WTC11 (cell line): ENCODE measurements at places on chromosomes 12 and 14.

- DNase-seq: no peak
Observed at GRCh38 chr14:92633724-92634123, 114.7 kb downstream of the LGMN start.

DNA sequence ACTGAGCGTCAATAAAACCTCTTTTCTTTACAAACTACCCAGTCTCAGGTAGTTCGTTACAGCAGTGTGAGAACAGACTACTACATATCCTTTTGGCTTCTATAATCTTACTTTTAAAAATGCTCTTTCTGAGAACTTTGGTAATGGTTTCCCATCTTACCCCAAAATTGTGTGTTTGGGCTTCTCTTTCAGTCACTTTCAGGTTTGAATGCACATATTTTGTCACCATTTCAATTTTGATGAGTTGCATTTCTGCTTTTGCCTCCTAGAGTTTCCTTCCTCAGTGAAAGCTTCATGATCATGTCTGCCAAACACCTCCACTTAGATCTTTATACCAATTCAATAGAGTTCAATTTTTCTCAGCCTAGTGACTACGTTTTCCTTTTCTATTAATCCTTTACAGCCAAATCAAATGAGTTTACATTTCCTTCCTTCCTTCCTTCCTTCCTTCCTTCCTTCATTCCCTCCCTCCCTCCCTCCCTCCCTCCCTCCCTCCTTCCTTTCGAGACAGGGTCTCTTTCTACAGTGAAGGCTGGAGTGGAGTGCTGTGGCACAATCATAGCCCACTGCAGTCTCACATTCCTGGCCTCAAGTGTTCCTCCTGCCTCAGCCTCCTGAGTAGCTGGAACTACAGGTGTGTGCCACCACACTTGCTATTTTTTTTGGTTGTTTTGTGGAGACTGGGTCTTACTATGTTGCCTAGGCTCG lies 124.9 kb downstream of the BCAT1 start:
- DNase-seq: no peak

DNA sequence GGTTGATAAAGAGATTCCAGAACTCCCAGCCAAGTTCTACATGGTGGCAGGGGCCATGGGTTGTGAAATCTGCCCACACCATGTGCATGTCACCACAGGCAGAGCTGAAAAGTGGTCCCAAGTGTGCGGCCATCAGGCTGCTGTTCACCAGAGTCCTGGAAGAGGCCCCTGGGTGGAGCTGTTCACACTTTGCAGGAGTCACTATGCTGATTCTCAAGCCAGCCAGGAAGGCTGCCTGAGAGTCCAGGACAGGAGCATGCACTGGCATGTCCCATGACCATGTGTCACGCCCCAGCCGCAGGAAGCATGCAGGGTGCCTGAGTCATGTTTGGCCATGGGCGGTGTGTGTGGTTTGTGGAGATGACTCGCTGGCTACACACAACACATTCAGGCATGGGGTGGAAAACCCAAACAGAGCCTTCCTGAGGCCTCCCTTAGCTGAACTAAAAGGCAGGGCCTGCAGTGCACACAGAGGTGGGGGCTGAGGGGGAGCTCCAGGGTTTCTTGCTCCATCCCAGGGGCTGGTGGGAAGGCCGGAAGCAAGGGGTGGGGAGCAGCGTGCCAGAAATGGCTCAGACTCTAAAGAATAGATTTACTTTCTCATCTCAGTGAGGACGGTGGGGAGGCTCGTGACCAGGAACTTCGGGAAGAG lies 19.4 kb downstream of the ABCB9 start:
- DNase-seq: no peak

GRCh38 chr14:74501135-74501614 lies 7.6 kb downstream of the ISCA2 start:
- peak; percentile 79 for DNase-seq

- no peak for DNase-seq
Observed at GRCh38 chr12:104494793-104495158, 38.0 kb downstream of the CHST11 start.

- no peak for DNase-seq
Observed at GRCh38 chr12:29026419-29026818, 122.7 kb upstream of the FAR2 start.

GRCh38 chr12:100127766-100128511 lies 14.7 kb downstream of the BLTP3B start:
- no peak for DNase-seq

GRCh38 chr12:3380200-3381043 lies 110.6 kb upstream of the PRMT8 start:
- DNase-seq: no peak
